ENCODE measurements at places on chromosomes 3 and 15.

DNA sequence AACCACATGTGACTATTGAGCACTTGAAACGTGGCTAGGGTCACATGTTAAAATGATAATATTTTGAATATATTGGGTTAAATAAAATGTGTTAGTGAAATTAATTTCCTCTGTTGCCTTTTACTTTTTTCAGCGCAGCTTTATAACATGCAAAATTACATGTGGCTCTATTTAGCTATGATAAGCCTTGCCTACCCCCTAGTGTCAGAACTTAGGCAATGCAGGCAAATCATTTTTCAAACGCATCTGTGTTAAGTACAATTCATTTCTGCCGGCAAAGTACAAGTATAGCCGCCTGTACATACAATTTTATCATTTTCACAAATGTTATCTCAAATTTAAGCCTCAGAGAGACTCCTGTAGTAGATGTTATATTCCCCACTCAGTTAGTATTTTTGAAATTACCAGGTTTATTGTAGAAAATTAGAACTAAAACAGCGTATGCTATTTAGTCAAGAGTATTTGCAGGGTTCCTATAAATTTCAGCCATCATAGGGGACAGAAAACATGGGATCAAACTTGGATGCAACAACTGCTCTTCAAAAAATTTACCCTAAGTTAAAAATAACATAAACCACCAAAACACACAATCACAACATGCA, 56.1 kb downstream of the TAFA4 start:
- no peaks in the 10 kb centered on the region for H3K36me3 ChIP-seq
- no peak overlapping the region for H3K4me3 ChIP-seq
- DNase-seq, result no peak
- no peaks in the 10 kb centered on the region for H3K27me3 ChIP-seq
- H3K4me1 ChIP-seq, result no peaks in the 10 kb centered on the region

GRCh38 chr15:46312133-46312740, 677.4 kb downstream of the SQOR start:
- H3K27ac ChIP-seq, result no peak overlapping the region
- peaks cover 10% of the 10 kb centered on the region for H3K27me3 ChIP-seq
- no peaks in the 10 kb centered on the region for H3K36me3 ChIP-seq
- no peaks in the 10 kb centered on the region for H3K4me1 ChIP-seq
- H3K4me3 ChIP-seq, result no peak overlapping the region

DNA sequence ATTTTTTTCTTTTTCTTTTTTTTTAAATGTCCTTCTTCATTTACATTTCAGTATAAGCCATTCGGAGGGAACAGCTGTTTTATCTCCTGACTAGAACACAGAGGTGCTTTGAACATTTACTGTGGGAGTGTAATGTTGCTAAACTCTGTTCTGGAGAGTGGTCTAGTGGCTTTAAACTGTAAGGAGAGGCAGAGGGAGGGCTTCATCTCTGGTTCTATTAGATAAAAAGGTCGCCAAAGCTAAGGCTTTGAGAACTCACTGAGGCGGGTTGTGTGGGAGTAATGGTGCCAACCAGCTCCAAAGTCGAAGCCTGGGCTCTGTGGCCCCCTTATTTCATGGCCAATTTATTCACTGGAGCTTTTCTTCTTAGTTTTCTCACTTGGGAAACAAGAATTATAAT, 133.2 kb downstream of the ANXA2 start:
- no peaks in the 10 kb centered on the region for H3K4me1 ChIP-seq
- no peak overlapping the region for H3K27ac ChIP-seq
- no peak overlapping the region for H3K4me3 ChIP-seq

DNA sequence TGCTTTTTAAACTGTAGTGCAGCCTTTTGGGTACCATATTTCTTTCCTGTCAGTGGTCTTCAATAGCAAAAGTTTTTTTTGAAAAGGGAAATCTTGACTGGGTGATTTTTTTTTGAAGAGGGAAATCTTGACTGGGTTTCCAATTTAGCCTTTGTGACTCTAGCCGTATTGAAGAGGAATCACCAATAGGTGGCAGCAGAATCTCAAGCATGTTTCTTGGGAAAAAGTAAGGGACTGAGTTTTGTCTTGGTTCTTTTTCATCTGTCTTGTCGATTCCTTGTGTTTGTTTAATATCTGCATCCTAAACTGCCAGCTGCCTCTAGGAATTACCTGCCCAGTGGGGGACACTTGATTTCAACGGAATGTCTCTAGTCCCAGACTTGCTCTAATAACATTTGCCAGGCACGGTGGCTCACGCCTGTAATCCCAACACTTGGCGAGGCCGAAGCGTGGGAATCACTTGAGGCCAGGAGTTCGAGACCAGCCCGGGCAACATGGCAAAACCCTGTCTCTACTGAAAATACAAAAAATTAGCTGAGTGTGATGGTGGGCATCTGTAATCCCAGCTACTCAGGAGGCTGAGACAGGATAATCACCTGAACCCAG, 89.2 kb downstream of the RBPMS2 start:
- H3K27ac ChIP-seq, result peak overlapping the region; percentile 44
- peaks cover 32% of the 10 kb centered on the region for H3K36me3 ChIP-seq
- H3K4me3 ChIP-seq, result no peak overlapping the region
- no peak for DNase-seq

DNA sequence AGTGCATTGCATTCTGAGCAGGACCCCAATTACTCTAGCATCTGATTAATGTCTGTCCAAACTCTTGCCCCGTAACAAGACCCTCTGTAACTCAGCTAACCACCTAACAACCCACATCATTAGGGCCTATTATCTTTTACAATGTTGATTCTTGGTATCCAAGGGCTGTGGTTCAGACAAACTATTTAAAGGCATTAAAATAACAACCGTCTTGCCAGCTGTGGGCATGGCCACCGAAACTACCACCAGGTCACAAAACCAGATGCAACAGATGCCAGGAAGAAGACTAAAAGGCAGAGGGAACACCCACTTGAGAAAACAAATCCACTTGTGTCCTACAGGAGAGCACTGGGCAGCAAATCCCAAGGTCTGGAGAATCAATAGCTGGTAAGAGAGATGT, 262.9 kb downstream of the ERC2 start:
- H3K27ac ChIP-seq, result no peak overlapping the region
- peaks cover 17% of the 10 kb centered on the region for H3K4me1 ChIP-seq
- H3K4me3 ChIP-seq, result no peak overlapping the region
- DNase-seq, result no peak
- no peaks in the 10 kb centered on the region for H3K36me3 ChIP-seq

- no peak overlapping the region for H3K4me3 ChIP-seq
Observed at GRCh38 chr3:191343115-191343514, 12.8 kb upstream of the UTS2B start.

All from type B pancreatic cell (in vitro differentiated cells).